Gastrocnemius medialis (tissue), 4 donors: ENCODE measurements at places on chromosomes 6 and 20. TPM values are rescaled to one million over a fixed set of nuclear protein-coding genes. Genes with fewer than 3 reads are reported as not detected.

The TULP1 gene
- total RNA-seq: not detected

The CD24 gene
- total RNA-seq: 1.8 TPM

The BACH2 gene
- 13.4 TPM for total RNA-seq

The CD93 gene
- 17.3 TPM for total RNA-seq

DNA sequence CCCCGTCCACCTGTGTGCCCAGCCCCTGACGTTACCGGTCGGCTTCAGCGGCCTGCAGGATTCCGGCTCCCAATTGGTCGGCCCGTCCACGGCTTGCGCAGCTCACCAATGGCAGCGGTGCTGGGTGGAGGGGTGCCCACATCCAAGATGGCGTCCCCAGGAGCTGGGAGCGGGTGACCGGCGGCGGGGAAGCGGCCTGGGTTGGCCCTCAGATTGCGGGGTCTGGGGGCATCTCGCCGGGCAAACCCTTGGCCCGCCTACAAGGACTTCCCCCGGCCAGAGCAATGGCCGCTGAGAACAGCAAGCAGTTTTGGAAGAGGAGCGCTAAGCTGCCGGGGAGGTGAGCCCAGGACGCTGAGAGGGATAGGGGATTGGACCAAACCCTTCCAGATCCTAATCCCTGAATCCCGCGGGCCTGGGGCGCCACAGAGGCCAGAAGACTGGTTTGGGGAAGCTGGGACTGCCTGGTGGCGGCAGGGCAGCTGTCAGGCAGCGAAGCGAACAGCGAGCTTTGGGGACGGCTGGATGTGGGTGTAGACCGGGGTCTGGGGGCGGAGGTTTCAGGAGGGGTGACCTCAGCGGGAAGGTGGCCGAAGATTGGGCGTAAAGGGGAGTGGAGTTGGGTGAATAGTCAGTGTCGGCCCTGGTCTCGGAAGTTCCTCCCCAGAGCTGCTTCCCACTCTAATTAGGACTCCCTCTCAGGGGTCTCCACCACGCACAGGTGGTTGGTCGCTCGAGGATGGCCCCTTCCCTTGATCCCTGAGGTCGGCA, at the start of the genes TBC1D22B and TMEM217:
TBC1D22B (plus strand) TSS at position 139 of the 771 bp plus-strand sequence; CDS start at position 285, 146 bp downstream.
TMEM217 (minus strand) TSS at position 511 of the 771 bp plus-strand sequence. CDS start 39,114 bp downstream, outside the sequence.
- DNase-seq: peak; percentile 96

DNA sequence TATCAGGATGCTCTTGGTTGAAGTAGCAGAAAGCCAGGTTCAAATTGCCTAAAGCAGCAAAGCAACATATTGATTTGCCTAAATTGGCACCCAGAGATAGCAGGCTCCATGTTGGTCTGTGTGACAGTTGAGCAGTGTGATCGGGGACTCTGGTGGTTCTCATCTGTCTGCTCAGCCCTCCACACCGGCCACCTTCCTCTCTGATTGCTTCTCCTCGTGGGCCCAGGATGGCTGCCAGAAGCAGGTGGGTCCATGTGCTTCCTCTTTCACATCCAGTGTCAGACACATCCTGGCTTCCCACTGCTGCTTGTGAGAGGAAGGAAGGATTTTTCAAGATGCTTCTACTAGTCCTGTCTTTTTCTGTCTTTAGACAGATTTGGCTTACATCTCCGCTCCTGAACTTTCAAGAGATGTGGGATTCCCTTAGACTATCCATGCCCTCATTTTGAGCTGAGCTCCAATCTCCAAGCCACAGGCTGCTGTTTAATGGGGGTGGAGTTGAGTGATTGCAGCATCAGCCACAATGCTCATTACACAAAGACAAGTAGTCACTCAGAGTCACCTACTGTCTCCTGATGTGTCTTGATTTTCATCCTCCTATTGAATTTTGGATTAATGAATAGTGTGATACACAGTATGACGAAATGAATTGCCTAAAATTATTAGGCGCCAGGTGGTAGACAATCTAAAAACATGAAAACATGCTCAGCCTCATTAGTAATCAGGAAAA, 122.2 kb downstream of the ZDHHC14 start:
- DNase-seq: no peak

- DNase-seq: no peak
These were observed 194.6 kb upstream of the LAMP5 start for GRCh38 chr20:9319687-9320384.

DNA sequence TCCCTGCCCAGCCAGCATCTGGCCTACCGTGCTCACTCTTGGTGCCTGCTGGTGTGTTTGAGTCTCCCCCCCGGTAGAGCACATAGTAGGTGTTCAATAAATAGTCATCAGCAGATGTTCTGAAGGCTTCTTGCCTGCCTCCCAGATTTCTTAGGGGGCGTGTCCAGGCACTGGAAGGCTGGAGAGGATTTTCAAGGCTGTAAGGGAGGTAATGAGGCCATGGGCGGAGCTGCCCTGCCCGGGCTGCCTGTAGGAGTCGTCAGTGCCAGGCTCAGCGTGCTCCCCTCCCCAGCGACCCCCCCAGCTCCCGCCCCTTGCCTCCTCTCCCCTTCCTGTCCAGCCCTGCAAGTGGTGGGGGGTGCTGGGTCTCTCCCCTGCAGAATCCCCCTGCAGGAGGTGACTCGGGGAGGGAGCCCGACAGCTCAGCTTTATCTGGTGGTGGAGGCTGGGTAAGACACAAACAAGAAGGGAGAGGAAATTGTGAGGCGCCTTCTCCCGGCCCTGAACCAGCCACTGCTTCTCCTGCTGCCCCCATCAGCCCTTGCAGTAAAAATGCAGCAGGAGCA, 55.9 kb downstream of the BCAS4 start:
- no peak for DNase-seq

DNA sequence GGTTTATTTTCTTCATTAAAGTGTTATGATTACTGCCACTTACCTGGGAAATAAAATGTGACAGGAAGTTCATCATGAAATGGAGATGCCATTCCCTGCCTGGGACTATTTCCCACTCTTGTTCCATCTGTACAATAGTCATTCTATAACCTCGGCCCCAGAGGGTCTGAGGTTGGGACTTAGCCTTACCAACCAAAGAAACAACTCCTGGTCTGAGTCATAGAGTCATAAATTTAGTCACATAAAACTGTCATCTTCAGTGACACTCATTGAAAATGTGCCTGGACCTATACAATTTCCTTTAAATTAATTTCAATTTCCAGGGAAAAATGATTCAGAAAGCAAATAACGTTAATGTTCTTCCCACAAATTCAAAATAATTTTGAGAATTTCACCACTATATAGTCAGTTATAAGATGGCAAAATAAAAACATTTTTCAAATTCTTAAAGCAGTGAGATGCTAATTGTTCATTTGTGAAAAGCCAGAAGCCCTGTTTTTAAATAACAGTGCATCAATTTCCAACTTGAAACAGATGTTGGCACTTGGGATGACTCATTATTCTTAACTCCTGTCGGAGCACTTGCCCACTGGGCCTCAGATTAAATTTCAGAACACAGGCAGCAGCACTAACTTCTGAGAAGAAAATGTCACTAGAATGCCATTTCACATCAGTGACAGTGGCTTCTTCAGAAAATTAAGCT, 201.2 kb upstream of the SMLR1 start:
- no peak for DNase-seq

- no peak for DNase-seq
These were observed 135.6 kb upstream of the RUNX2 start for GRCh38 chr6:45192556-45192955.

DNA sequence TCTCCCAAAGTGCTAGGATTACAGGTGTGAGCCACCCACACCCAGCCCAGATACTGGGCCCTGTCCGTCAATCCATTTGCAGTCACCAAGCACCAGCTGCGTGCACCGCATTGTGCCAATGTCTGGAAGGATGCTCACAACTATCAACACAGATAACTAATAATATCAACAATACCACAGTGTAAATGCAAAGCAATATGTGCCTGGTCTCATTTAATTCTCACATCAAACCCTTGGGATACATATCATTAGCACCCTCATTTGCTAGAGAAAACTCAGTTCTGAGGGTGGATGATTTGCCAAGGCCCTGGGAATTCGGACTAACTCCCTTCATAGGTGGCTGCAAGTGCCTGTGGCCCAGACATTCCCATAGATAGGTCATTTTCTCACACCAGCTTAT, 14.5 kb downstream of the RIPOR3 start:
- DNase-seq: no peak

- no peak for DNase-seq
These were observed 113.4 kb upstream of the MRPS10 start for GRCh38 chr6:42331019-42331418.

GRCh38 chr6:53530346-53530745, 14.6 kb downstream of the GCLC start:
- DNase-seq: peak; percentile 15

- DNase-seq: no peak
These were observed 12.5 kb upstream of the ERVFRD-1 start for GRCh38 chr6:11123978-11124377.

DNA sequence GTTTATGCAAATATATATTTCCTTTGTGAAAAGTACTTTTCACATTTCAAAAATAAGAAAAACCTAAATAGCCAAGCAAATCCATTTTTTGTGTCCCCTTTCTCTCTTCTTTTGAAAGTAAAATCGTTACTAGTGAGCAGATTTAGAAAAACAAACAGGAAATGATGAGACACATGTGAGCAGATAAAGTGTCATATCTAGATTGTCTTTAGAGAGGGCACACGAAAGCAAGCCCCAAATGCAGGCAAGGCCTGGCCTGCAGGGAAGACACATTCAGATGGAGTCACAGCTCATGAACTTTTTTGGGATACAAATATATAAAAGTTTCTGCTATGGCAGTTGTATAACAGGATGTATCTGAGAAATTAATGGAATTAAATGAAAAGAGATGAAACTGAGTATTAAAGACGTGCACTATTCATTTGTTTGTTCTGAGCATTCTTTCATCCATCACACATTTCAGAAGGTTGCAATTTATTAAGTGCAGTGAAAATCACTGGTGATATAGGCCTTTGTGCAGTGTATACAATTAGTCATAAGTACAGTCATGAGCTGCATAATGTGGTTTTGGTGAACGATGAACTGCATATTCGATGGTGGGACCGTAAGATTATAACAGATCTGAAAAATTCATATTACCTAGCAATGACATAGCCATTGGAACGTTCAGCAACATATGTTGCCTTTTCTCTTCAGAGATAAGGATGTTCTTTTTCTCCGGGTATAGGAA, 101.4 kb downstream of the PACRG start:
- no peak for DNase-seq

DNA sequence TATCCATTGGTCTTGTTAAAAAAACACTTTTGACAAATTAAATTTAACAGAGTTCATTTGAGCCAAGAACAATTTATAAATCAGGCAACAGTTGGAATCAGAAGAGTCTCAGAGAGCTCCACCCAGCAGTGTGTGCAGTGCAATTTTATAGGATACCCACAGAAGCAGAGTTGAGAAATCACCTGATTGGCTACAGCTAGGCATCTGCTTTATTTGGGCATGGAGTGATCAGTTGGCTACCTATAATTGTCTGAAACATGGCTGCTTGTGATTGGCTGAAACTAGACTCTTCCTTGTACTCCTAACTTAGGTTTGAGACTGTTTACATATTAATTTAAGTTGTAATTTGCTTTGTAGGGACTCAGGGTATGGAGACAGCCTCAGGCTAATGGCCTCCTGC, 12.0 kb downstream of the PGK2 start:
- DNase-seq: no peak

- no peak for DNase-seq
These were observed 600.3 kb downstream of the CDH26 start for GRCh38 chr20:60558486-60558885.

GRCh38 chr6:163862701-163863100, 448.2 kb downstream of the QKI start:
- no peak for DNase-seq

DNA sequence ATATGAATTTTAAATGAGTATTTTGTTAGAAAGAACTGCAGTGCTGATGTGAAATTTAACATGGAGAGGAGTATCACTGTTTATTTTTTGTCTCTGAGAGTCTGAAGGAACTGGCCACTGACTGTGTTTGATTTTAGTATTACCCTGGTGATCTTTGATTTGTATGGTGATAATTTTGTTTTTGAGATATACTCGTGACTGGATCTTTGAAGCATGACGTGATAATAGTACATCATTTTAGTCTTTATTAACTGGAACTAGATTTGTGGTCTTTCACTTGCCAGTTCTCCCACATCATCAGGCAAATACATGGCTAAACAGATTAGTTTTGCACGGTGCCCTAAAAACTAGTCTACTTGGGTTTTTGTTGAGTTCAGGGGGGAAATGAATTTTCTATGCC, 55.5 kb downstream of the ARID1B start:
- DNase-seq: no peak

DNA sequence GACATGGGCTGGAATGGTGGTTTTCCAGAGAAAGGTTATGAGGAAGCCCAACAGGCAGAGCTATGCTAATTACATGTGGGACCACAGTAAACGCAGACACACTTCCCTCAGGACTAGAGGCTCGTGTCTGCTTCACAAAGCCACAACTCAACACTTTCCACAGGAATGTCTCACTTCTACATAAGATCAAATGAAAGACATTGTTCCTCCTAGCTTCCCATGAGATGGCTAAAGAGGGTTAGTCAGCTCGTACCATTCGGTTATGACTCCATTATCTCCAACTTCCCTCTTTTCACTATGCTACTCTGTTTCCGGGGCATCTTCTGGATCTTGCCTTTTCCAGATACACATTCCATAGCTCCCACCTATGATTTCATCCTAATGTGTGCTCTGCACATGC, 29.1 kb upstream of the ZC3H12D start:
- DNase-seq: no peak

- DNase-seq: no peak
These were observed 134.3 kb downstream of the SLC23A2 start for GRCh38 chr20:4867051-4867450.

GRCh38 chr6:160069459-160069858, 52.2 kb upstream of the SLC22A1 start:
- DNase-seq: no peak

- DNase-seq: no peak
These were observed 1282.3 kb upstream of the GJE1 start for GRCh38 chr6:140850438-140850837.

GRCh38 chr6:7684076-7684475, 41.8 kb upstream of the BMP6 start:
- no peak for DNase-seq

GRCh38 chr20:41119614-41120561, 17.5 kb upstream of the PLCG1 start:
- no peak for DNase-seq

- DNase-seq: no peak
These were observed 90.5 kb downstream of the BANF2 start for GRCh38 chr20:17790296-17790695.

- DNase-seq: no peak
These were observed 40.6 kb upstream of the NFATC2 start for GRCh38 chr20:51583073-51583472.

GRCh38 chr20:40808936-40809335, 119.9 kb upstream of the MAFB start:
- no peak for DNase-seq

- DNase-seq: peak; percentile 96
These were observed 62.0 kb upstream of the CD93 start for GRCh38 chr20:23147964-23148730.

DNA sequence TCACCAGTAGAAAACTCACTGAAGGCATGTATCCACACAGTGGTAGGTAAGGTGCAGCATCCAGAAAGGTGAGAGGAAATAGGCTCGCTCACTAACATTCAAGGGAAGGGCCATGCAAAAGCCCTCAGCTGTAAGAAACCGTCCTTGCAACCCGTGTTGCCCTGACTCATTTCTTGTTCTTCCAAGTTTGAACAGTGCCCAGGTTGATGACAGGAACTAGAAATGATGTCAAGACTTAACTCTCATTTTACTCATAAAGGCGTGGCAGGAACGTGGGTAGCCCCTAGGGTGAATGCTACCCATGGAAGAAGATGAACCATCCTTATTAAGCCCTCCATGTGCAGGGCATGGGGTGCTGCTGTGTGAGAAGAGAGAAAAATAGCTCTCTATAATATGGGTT, 187.6 kb downstream of the CD83 start:
- DNase-seq: no peak
